Right renal pelvis (tissue), 4 donors: ENCODE measurements at places on chromosomes 2 and 18. TPM values are rescaled to one million over a fixed set of nuclear protein-coding genes. Genes with fewer than 3 reads are reported as not detected.

FAM110C gene
- polyA plus RNA-seq: 13.3 TPM

DNA sequence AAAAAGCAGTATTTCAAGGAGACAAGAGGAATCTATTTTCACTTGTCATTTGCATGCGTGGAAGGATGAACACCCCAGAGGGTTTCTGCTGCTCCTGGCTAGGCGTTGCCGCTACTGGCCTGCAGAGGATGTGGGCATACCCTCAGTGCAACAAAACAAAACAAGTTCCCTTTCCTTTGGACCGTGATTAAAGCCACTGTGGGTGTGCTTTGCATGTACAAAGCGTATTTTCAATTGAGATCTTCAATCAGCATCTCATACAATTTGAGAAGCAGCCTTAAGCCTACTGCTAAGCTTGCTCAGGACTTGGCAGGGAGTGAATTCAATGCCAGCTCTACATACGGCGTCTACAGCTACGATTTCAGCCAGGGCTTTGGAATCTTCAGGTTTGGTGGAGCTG, 298.4 kb downstream of the LPIN1 start:
- no peak for DNase-seq

SLC4A3 gene
- polyA plus RNA-seq: 8.2 TPM

SLC9A4 gene
- polyA plus RNA-seq: 7.8 TPM

DNA sequence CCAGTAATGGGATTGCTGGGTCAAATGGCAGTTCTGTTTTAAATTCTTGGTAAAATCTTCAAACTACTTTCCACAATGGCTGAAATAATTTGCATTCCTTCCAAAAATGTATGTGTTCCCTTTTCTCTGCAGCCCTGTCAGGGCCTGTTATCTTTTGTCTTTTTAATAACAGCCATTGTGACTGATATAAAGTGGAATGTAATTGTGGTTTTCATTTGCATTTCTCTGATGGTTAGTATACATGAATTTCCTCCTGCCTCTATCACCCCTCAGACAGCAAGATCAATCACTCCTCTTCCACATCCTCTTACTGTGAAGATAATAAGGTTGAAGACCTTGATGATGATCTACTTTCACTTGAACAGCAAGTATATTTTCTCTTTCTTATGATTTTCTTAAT, 304.8 kb upstream of the FSIP2 start:
- DNase-seq: no peak

DNA sequence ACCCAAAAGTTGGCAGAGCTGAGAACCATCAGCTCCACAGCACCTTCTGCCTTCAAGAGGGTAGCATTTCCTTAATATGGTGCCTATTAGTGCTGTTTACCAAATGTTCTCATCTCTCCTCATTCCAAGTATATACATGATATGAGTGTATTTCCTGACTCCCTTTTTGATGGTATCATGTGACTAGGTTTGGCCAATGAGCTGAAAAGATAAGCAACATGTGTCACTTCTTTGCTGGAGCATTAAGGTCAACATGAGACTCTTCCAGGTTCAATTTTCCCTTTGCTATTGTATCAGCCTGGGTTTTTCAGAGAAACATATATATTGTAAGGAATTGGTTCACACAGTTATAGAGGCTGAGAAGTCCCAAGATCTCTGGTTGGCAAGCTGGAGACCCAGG, 310.9 kb downstream of the HRH4 start:
- DNase-seq: no peak

CXCR2 gene
- polyA plus RNA-seq: 0.38 TPM

DNA sequence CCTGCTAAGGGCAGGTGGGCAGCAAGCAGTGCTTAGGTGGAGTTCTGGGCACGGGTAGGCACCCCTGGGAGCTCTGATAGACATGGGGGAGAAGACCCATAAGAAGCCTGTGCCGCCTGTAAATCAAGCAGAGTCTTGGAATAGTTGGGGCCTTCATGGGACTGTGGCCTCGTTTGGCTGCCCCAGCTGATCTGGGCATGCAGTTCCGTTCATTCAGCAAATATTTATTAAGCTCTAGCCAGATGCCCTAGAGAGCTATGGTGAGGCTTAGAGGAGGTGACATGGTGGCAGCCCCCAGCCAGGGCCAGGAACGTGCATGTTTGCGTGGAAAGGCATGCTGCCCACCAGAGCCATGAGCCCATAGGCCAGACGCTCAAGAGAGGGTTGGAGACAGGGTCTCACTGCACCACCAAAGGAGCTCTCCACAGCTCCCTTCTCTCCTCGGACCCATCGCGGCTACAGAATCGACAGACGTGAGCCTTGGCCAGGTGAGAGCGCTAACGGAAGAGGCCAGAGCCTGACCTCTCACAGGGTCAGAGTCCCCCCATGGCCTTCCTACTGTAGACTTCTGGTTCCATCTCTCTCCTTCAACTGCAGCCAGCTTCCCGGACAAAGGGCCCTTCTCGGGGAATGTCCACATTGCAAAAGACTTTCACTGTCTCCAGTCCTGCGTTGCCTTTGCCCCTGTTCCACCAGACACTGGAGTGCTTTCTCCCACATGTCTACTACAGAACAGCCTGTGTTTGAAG, 135.7 kb downstream of the INHBB start:
- no peak for DNase-seq

SNORC gene
- 2.3 TPM for polyA plus RNA-seq

DNA sequence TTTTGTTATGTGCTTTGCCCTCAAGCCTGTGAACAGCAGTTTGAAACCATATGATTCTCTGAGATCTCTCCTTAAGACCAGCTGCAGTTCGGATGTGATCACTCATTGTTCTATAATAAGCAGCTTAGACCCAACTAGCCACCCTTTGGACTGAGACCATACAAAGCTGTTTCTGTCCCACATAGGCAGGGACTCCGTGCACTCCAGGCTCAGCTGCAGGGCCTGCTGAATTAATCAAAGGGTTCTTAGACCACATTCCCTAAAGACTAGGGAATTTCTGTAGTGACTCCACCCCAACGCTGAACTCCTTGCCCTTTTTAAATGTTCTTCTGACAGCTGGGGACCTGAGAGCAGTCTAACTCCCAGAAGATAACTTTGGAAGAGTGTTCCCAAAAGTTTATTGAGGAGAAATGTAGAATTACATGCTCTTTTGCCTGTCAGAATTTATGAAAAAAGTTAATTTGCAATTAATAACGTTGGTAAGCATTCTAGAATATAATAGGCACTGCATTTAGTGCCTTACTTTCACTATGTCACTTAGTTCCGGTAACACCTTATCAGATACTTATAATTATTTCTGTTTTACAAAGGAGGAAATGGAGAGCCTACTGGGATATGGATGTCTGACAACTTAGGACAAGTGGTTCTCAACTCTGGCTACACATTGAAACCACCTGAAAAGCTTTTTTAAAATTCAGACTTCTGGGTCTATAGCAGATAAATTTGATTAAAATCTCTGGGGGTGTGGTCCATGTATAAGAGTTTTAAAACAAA, 42.3 kb downstream of the GULP1 start:
- no peak for DNase-seq

GRCh38 chr2:47069628-47070154, 85.4 kb downstream of the STPG4 start:
- no peak for DNase-seq

DNA sequence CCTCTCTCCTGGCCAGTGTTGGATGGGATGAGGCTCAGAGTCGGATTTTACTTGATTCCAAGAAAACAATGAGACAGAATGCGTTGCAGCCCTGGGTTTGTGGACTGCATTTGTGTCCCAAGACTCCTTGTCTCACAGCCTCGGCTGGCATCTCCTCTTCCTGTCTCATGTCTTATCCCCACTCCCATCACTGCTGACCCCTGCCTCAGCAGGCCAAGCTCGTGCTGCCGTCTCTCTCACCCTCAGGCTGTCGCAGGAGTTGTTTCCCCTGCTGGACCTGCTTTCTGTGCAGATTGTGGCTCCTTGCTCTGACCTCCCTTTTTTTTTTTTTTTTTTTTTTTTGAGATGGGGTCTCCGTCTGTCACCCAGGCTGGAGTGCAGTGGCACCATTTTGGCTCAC, 70.2 kb upstream of the RALBP1 start:
- DNase-seq: no peak

- DNase-seq: no peak
Observed at GRCh38 chr2:185201063-185201462, 537.5 kb upstream of the FSIP2 start.

ZNF532 gene
- polyA plus RNA-seq: 105 TPM

DNA sequence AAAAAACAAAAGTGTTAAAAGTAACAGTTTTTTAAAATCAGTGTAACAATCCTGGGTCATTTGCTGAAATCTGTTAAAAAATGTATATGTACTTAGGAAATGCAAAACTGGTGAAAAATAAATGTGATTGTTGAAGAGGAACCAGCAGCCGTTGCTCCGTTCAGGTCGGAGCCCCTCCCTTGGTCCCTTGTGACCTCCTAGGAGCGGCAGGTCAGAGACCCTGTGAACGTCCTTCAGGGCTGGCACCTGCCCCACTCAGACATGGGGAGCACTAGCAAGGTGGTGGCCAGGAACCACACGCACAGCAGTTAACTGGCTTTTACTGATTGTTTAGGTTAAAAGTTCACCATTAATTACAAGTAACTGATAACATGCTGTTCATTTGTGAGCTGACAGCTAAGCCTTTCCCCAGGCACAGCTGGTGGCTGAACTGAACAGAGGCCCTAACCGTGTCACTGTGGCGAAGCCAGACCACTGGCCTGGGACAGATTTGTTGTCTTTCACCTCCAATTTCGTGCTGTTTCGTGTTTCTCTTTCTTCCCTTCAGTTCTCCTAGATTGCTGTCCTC, 159.2 kb upstream of the ALKAL2 start:
- DNase-seq: no peak

- no peak for DNase-seq
Observed at GRCh38 chr2:177900082-177900481, 172.5 kb downstream of the PDE11A start.

TRAF3IP1 gene
- polyA plus RNA-seq: 18.7 TPM

- DNase-seq: no peak
Observed at GRCh38 chr18:75351409-75351808, 76.1 kb downstream of the SMIM21 start.

GRCh38 chr18:67282796-67283195, 233.7 kb downstream of the DSEL start:
- no peak for DNase-seq

DNA sequence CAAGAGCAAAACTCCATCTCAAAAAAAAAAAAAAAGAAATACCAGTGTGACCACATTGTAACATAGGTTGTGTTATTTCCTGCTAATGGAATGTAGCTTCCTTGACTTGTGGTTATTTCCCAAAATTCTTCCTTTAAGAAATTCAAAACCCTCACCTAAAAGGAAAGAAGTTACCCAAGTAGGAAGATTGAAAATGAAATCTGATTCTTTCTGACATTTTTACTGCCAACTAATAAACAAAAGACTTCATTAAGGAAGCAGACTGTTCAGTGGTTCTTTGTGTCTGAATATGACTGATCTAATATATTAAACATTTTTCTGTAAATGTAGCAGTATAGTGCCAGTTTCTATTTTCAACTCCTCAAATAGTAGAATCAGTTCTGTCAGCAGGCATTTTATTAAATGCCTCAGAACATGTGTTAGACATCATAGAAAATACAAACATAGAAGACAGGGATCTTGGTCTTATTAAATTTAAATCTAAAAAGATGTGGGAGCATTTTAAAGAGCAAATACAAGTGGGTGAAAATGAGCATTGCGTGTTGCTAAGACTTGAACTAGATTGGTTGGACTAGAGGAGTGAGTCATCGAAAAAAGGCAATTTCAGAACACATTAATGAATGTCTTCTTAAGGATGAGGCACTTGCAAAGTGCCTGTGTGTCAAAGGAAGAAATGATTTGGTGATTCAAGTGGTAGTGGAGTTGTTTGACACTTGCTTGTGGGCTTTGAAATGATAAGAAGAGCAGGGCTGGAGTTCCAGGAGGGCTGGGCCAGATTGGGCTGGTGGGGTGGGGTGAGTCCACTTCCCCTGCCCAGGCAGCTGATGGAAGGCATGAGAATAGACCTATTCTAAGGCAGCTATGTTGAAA, 53.4 kb downstream of the PKP4 start:
- DNase-seq: no peak

GRCh38 chr18:62496262-62496661, 26.6 kb upstream of the ZCCHC2 start:
- DNase-seq: no peak

DNA sequence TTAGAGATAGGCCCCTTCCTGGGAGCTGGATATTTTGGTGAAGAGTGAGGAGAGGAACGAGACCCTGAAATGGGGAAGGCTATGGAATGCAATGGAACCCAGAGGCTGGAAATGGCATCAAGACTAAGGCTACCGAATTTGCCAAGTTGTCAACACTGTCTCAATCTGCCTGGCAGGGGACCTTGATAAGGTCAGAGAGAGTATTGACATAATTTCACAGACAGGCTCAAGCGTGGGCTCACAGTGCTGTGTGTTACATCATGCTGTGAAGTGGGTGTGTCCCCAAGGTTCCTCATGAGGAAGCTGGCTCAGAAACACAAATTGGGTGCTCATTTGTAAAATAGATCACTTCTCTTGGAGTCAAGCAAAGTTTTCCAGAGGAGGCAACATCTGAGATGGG, 51.8 kb upstream of the CYRIA start:
- DNase-seq: no peak

DNA sequence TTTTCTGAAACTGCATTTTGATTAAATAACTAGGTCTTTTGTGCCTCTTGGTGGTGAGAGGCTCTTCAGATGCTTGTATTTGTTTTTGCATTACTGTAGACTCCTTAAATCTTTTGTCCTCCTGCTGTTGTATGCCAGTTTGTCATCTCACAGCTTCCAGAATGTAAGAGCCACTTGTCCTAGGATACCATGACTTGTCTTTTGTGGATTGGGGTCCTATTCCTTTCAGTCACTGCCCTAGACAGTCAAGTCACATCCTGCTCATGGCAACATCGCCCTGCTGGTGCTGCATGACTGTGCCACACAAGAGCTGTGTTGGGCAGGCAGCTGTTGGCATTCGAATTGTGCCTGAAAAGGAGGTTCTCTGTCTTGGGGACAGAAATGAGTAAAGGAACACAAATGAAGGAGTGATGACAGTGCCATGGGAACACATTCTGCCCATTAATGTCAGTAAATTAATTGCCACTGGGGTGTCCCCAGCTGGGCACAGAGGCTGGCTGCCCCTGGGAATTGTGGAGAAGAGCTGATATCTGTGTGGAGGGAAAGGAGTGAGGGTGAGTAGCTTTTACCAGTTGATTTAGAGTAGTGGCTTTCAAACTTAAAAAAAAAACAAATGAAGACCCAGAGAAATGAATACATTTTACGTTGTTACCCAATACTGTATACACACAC, 140.3 kb downstream of the ARL6IP6 start:
- DNase-seq: no peak

DNA sequence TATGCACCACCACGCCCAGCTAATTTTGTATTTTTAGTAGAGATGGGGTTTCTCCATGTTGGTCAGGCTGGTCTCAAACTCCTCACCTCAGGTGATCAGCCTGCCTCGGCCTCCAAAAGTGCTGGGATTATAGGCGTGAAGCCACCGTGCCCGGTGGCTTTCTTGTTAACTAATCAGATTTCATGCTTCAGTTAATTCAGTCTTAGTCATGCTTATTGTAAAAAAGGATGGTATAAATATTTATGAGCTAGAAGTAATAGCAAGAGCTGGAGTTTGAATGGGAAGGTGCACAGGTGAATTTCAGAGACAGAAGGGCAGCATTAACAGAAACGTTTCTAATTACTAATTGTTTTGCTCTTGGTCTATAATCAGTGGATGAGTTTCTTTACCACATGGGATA, 10.3 kb downstream of the GEMIN6 start:
- no peak for DNase-seq
